Upper lobe of left lung (tissue), 6 donors: ENCODE measurements at places on chromosomes 2 and 18. TPM values are rescaled to one million over a fixed set of nuclear protein-coding genes. Genes with fewer than 3 reads are reported as not detected.

DNA sequence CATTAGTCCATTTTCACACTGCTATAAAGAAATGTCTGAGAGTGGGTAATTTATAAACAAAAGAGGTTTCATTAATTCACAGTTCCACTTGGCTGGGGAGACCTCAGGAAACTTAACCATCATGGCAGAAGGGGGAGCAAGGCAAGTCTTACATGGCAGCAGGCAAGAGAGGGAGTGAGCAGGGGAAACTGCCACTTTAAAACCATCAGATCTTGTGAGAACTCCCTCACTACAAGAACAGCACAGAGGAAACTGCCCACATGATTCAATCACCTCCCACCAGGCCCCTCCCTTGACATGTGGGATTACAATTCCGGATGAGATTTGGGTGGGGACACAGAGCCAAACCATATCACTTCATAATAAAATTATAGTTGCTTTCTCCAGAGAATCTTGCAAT, 365.5 kb upstream of the ID2 start:
- no peaks in the 10 kb centered on the region for H3K27me3 ChIP-seq
- H3K4me1 ChIP-seq: no peaks in the 10 kb centered on the region
- H3K36me3 ChIP-seq: no peaks in the 10 kb centered on the region

DNA sequence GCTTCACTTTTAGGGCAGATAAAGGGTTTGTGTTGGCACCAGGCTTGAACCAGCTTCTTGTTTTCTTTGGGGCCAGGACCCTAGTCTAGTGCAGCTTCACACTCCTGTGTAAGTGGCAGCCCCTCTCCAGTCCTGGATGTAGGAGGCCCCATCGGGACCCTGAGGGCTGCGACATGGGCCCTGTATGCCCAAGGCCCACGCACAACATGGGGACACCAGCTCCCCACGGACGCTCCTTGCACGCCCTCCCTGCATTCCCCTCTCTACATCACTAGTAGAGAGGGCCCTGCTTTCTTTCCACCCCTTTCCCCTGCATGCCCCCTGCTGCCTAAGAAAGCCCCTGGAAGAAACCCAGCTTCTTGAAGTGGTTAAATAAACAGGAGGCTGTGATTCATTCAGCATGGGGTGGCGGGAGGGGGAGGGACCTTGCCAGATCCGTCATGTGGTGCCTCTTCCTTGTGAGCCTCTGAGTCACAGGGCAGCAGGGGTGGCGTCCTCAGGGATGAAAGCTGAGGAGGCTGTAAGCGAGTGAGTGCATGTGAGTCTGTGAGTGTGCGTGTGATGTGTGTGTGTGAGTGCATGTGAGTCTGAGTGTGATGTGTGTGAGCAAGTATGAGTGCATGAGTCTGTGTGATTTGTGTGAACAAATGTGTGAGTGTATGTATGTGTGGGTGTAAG, 42.5 kb downstream of the COPS8 start:
- H3K27me3 ChIP-seq: no peaks in the 10 kb centered on the region
- DNase-seq: no peak
- H3K36me3 ChIP-seq: no peaks in the 10 kb centered on the region
- H3K4me3 ChIP-seq: no peak overlapping the region

RNF125 gene
- total RNA-seq: 4.6 TPM

ZNF521 gene
- 7.8 TPM for total RNA-seq

TLX2 gene
- not detected for total RNA-seq
